ENCODE measurements at places on chromosomes 16 and 17.
A peak's percentile ranks its signal among the peaks of the same experiment; 100 is the strongest.

DNA sequence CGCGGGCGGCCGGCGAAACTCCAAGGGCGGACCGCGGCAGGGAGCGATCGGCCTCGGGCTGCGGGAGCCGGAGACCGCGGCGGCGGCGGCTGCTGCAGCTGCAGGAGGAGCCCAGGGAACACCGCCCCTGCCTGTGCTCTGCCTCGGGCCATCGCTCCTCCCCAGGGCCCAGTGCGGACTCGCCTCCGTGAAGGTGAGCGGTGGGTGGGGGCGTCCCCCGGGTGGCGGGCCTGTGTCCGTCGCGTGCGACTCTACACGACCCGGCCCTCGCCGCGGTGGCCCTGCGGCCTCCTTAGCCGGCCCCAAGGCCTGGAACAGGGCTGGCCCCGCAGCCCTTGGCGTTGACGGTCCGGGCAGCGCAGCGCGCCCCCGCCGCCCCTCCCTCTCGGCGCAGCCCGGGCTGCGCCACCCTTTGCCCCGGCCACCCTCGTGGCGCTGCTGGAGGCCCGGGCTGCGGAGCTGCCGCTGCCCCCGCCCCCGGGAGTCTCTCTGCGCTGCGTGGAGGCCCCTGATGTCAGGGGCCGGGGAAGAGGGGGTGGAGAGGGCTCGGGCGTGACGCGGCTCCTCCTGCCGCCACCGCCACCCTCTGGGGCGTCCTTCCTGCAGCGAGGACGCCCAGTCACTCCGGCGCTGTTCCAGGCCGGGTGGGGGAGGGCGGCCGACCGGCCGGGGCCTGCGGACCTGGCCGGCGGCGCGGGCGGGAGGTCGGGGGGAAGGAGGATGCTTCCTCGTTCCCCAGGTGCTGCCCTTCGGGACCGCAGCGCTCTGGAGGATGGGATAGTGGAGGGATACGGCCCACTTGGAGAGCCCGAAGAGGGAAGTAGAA is 485 bp downstream of the DYNLL2 start:
- peak; percentile 94 for DNase-seq

DNA sequence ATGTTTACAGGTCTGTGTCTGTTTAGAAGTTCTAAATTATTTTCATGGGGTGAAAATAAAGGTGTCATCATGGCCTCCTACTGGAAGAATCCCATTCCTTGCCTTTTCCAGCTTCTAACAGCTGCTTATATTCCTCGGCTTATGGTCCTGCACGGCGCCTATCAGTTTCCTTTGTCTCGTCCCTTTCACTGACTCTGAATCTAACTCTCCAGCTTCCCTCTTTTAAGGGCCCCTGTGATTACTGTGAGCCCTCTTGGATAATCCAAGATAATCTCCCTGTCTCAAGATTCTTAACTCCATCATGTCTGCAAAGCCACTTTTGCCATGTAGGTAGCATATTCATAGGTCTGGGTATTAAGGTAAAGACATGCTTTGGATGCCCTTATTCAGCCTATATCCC is 441.0 kb upstream of the ERCC4 start:
- DNase-seq, result no peak

GRCh38 chr16:89198417-89199240 is 1.7 kb downstream of the SLC22A31 start:
- DNase-seq, result peak; percentile 69

DNA sequence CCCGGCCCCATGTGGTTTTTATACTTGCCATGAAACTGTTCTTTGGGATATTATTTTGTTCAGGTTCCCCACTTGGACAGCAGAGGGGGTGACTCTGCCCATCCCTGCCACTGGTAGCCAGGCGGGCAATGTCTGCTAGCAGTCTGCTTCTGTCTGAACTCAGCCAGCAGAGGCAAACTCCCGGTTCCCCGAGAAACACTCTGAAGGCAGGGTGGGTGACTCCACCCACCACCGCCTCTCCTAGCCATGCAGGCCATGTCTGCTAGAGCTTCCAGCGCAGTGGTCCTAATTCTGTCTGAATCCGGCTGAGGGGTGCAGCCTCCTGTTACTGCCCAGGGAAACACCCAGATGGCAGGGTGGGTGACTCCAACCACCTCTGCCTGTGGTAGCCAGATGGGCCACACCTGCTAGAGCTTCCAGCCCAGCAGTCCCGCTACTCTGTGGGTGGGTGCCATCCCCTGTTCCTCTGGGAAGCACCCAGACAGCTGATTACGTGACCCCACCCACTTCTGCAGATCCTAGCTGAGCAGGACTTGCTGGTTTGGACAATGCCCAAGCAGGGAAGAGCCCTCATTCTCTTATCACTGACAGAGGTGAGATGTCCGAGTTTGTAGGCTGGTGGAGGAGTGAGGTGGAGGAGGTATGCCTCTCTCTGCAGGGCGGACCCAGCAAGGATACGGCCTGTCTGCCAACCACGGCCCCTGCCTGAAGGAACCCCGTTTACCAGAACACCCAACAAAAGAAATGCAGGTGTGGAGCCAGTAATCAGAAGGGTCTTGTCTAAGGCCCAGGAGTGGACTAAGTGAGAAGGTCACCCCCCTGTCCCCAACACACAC is 22.4 kb downstream of the NLRP1 start:
- no peak for DNase-seq

DNA sequence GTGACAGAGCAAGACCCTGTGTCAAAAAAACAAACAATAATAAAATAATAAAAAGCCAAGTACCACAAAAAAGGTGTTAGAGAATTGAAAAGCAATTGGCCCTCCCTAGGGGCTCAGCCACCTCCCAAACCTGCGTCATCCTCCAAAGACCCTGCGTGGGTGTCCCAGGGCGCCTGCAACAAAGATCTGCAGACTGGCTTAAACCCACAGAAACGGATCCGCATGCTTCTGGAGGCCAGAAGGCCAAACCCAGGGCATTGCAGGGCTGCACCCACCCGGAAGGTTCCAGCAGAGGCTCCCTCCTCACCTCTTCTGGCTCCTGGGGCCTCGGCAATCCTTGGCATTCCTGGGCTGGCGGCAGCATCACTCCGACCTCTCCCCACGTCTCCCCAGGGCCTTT is 1.5 kb downstream of the ENPP7 start:
- no peak for DNase-seq

All from spleen (tissue), 13 donors.